Mammary microvascular endothelial cell (primary cell): ENCODE measurements at places on chromosomes 7 and 10. TPM values are rescaled to one million over a fixed set of nuclear protein-coding genes. Genes with fewer than 3 reads are reported as not detected.

LIPF gene
- not detected in 2 replicates for total RNA-seq

H2BK1 gene
- total RNA-seq = not detected in 2 replicates

SPDYE8 gene
- not detected in 2 replicates for total RNA-seq

SLC18A2 gene
- total RNA-seq = not detected in 2 replicates

OLAH gene
- 1.5 and 2.5 TPM in 2 replicates for total RNA-seq

SPACDR gene
- total RNA-seq = 0.87 and 3.4 TPM in 2 replicates

UBE2D1 gene
- 11.4 and 14.0 TPM in 2 replicates for total RNA-seq

HTRA1 gene
- 50.4 and 51.6 TPM in 2 replicates for total RNA-seq

IFIT2 gene
- 5.5 and 5.9 TPM in 2 replicates for total RNA-seq

C10orf143 gene
- total RNA-seq = 1.1 TPM in 1 of 2 replicates, not detected in the other

TBC1D12 gene
- total RNA-seq = 7.3 and 11.5 TPM in 2 replicates

ZNF273 gene
- 2.1 and 4.6 TPM in 2 replicates for total RNA-seq

VSTM2A gene
- not detected in 2 replicates for total RNA-seq

ADCY1 gene
- total RNA-seq = 0.07 and 0.25 TPM in 2 replicates

OPN4 gene
- total RNA-seq = not detected in 2 replicates

PDCD4 gene
- 15.5 and 28.6 TPM in 2 replicates for total RNA-seq

ZNF503 gene
- total RNA-seq = 2.1 and 3.9 TPM in 2 replicates

ATOH7 gene
- total RNA-seq = not detected in 2 replicates

OR2A42 gene
- under 0.01 TPM in 1 of 2 replicates, not detected in the other for total RNA-seq

WDR86 gene
- total RNA-seq = not detected in 2 replicates

HYAL4 gene
- total RNA-seq = 0.49 TPM in 1 of 2 replicates, not detected in the other

GRM3 gene
- not detected in 2 replicates for total RNA-seq

TMEM225B gene
- 0.15 TPM in 1 of 2 replicates, not detected in the other for total RNA-seq

CYP51A1 gene
- 107 and 109 TPM in 2 replicates for total RNA-seq

SPDYE2B gene
- not detected in 2 replicates for total RNA-seq

ANKRD30A gene
- not detected in 2 replicates for total RNA-seq

INSYN2A gene
- 0.05 and 0.07 TPM in 2 replicates for total RNA-seq

CASP7 gene
- 51.6 and 52.4 TPM in 2 replicates for total RNA-seq
